ENCODE measurements at places on chromosomes 4 and X. TPM values are rescaled to one million over a fixed set of nuclear protein-coding genes. Genes with fewer than 3 reads are reported as not detected.

KIAA1210 gene
- total RNA-seq: not detected

FAT1 gene
- total RNA-seq: 538 TPM

PRSS48 gene
- not detected for total RNA-seq

SH3D19 gene
- total RNA-seq: 20.3 TPM

Data from smooth muscle cell of the pulmonary artery (primary cell).